ENCODE measurements at places on chromosomes 16 and 17. TPM values are rescaled to one million over a fixed set of nuclear protein-coding genes. Genes with fewer than 3 reads are reported as not detected.

Gene CTRB2
- total RNA-seq = not detected

Gene CCL17
- total RNA-seq = not detected

Gene OR3A1
- total RNA-seq = under 0.01 TPM

Gene IGFALS
- total RNA-seq = 0.09 TPM

Gene SLFN13
- 1.1 TPM for total RNA-seq

Gene PRSS27
- 0.74 TPM for total RNA-seq

Gene CNTD1
- total RNA-seq = 0.14 TPM

Gene COX10
- 11.0 TPM for total RNA-seq

Gene ALOX15
- not detected for total RNA-seq

Gene IGF2BP1
- 1.1 TPM for total RNA-seq

Data from smooth muscle cell of bladder (primary cell).